ENCODE measurements at places on chromosomes 1 and 21. TPM values are rescaled to one million over a fixed set of nuclear protein-coding genes. Genes with fewer than 3 reads are reported as not detected.
A peak's percentile ranks its signal among the peaks of the same experiment; 100 is the strongest.

The SPATA45 gene
- not detected for total RNA-seq

The AIRE gene
- not detected for total RNA-seq

The KDF1 gene
- 6.6 TPM for total RNA-seq

The LCE1A gene
- total RNA-seq = not detected

DNA sequence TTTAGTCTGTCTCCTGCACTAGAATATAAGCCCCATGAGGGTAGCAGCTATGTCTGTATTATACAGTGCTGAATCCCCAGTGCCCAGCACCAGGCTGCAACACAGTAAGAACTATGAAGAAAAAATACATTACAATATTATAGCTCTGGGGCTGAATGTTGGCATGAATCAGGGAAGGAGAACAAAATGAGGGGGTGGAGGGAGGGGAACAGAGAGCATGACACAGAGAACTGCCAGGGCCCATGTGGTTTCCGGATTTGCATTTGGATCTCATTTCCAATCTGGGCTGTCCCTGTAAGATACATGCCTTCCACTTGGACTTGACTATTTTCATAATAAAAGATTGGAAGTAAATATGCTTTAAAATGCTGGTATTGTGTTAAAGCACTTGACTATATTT, 35.8 kb downstream of the C1orf198 start:
- no peaks in the 10 kb centered on the region for H3K36me3 ChIP-seq
- H3K27ac ChIP-seq = no peak overlapping the region
- H3K27me3 ChIP-seq = no peaks in the 10 kb centered on the region
- DNase-seq = no peak
- no peak overlapping the region for H3K4me3 ChIP-seq
- H3K4me1 ChIP-seq = peaks cover 2% of the 10 kb centered on the region

GRCh38 chr1:228685081-228685660, 50.1 kb upstream of the RHOU start:
- DNase-seq = no peak
- no peak overlapping the region for H3K4me3 ChIP-seq
- H3K36me3 ChIP-seq = no peaks in the 10 kb centered on the region
- H3K4me1 ChIP-seq = peaks cover 16% of the 10 kb centered on the region

GRCh38 chr1:46903481-46903880, 37.8 kb downstream of the CYP4A11 start:
- no peak for DNase-seq
- no peak overlapping the region for H3K4me3 ChIP-seq
- H3K4me1 ChIP-seq = no peaks in the 10 kb centered on the region
- H3K36me3 ChIP-seq = no peaks in the 10 kb centered on the region

DNA sequence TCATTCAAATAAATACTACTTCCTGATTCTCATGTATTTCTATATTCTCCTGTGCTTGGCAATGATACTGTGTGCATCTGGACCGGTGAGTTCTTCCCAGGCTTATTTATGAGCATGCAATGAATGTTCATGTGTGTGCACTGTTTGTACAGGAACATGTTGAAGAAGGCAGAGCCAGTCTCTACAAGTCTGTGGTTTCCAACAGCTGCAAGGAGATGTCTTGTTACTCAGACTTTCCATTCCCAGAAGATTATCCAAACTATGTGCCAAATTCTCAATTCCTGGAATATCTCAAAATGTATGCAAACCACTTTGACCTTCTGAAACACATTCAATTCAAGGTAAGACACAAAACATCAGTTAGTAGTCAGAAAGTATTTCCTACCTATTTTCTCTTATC, 19.1 kb downstream of the FMO1 start:
- H3K4me3 ChIP-seq = no peak overlapping the region
- H3K4me1 ChIP-seq = peaks cover 8% of the 10 kb centered on the region
- H3K27ac ChIP-seq = no peak overlapping the region
- H3K27me3 ChIP-seq = no peaks in the 10 kb centered on the region

DNA sequence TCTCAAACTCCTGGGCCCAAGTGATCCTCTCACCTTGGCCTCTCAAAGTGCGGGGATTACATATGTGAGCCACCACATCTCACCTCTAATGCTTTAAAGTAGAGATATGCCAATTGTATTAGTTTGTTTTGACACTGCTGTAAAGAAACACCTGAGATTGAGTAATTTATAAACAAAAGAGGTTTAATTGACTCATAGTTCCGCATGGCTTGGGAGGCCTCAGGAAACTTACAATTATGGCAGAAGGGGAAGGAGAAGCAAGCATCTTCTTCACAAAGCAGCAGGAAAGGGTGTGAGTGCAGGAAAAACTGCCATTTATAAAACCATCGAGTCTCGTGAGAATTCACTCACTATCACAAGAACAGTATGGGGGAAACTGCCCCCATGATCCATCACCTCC, 3.5 kb upstream of the MYCL start:
- H3K27me3 ChIP-seq = peaks cover 5% of the 10 kb centered on the region
- no peaks in the 10 kb centered on the region for H3K36me3 ChIP-seq
- no peak overlapping the region for H3K4me3 ChIP-seq

GRCh38 chr21:28177124-28177523, 815.6 kb downstream of the LTN1 start:
- DNase-seq = no peak
- no peaks in the 10 kb centered on the region for H3K4me1 ChIP-seq
- no peaks in the 10 kb centered on the region for H3K36me3 ChIP-seq
- H3K4me3 ChIP-seq = no peak overlapping the region
- no peaks in the 10 kb centered on the region for H3K27me3 ChIP-seq

GRCh38 chr1:97247196-97247595, 525.6 kb downstream of the PTBP2 start:
- peak; percentile 14 for DNase-seq
- H3K4me3 ChIP-seq = no peak overlapping the region
- H3K27me3 ChIP-seq = no peaks in the 10 kb centered on the region
- no peaks in the 10 kb centered on the region for H3K36me3 ChIP-seq
- no peak overlapping the region for H3K27ac ChIP-seq

GRCh38 chr1:228465571-228466146, 21.5 kb upstream of the RNF187 start:
- peaks cover 88% of the 10 kb centered on the region for H3K27me3 ChIP-seq
- H3K4me3 ChIP-seq = no peak overlapping the region
- no peaks in the 10 kb centered on the region for H3K4me1 ChIP-seq
- DNase-seq = no peak
- no peaks in the 10 kb centered on the region for H3K36me3 ChIP-seq

GRCh38 chr1:39776400-39776713, 5.2 kb upstream of the OXCT2 start:
- no peaks in the 10 kb centered on the region for H3K36me3 ChIP-seq
- H3K4me1 ChIP-seq = no peaks in the 10 kb centered on the region
- H3K27me3 ChIP-seq = no peaks in the 10 kb centered on the region
- no peak overlapping the region for H3K27ac ChIP-seq

GRCh38 chr1:119266386-119266785, 102.2 kb upstream of the HAO2 start:
- H3K4me1 ChIP-seq = no peaks in the 10 kb centered on the region
- DNase-seq = no peak
- no peak overlapping the region for H3K27ac ChIP-seq
- no peaks in the 10 kb centered on the region for H3K36me3 ChIP-seq
- H3K27me3 ChIP-seq = no peaks in the 10 kb centered on the region

DNA sequence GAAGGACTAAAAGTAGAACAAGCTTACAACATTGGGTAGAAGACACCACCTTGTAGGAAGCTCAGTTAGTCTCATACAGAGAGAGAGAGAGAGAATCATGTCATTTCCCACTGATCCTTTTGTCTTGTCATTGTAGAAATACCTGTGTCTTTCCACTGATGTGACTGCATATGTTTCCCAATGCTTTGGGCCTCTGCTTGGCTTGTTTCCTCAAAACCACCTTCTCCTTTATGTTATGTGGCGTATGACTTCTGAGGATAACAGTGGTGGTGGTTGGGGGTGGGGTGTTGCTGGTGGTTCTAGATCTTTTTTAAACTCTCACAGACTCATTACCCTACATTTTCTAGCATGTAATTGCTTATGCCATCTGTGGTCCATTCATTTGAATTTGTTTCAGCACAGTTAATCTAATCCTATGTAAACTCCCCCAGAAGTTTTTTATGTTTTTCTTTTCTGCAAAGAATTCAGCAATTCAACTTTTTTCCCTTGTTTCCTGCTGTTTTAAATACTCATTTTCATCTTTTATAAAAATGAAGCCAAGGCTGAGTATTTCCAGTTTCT, 9.3 kb downstream of the RGL1 start:
- H3K4me3 ChIP-seq = no peak overlapping the region
- no peaks in the 10 kb centered on the region for H3K27me3 ChIP-seq
- peaks cover 17% of the 10 kb centered on the region for H3K4me1 ChIP-seq
- no peak overlapping the region for H3K27ac ChIP-seq
- DNase-seq = no peak
